ENCODE measurements at places on chromosomes 4 and X.

GRCh38 chr4:61318431-61318830, 118.3 kb downstream of the ADGRL3 start:
- no peak for DNase-seq

GRCh38 chrX:10769696-10770619, 149.6 kb upstream of the MID1 start:
- DNase-seq, result no peak

DNA sequence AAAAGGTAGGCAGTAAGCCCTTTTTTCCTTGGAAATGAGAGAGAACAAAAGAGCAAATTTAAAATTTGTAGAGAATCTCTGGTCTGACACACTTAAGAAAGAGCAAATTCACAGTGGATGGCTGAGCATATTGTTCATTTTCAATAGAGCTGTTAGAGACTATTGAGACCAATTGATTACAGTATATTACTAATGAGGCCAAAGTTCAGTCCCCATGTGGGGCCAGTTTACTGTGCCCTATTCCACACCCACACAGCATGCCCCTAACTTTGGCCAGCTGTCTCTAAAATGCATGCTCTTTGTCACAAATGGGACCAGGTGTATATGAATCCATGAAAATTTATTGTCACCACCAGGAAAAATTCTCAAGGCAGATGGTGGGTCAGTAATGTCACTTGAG, 470.5 kb downstream of the PCDH7 start:
- DNase-seq, result no peak

DNA sequence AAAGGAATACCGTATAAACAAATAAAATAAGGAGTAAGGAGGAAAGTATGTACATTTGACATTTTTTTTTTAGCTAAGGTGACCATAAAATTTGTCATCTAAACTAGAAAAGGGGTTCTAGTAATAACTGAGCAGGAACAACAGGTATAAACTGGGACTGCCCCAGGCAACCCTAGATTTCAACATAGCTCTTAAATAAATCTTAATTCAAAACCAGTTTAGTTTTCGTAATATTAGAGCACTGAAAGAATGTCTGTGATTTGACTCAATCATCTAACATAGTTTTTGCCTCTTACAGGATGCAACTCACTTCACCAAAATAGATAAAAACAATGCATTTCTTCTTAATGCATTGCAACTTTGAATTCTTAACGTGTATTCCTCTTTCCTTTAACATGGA, 257.7 kb downstream of the ADAMTS3 start:
- DNase-seq, result no peak

DNA sequence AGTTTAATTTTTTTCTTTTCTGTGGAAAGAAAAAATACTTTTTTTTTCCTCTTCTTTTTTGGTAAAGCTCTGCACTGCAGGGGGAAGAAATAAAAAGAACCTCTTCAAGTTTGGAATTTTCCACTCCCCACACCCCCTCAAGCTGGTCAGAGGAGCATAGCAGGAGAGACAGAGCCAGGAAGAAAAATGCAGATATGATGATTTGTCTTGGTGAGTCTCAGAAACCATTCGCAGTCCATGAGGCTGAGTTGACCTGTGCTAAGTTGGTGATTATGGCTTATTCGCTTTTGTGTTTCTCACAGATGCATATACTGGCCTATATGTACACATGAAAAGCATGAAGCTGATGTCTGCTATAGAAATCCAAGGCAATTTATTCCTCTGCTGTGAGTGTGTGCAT, 205.9 kb downstream of the LDB2 start:
- DNase-seq, result no peak

GRCh38 chr4:119284876-119285780, 36.8 kb downstream of the FABP2 start:
- no peak for DNase-seq

DNA sequence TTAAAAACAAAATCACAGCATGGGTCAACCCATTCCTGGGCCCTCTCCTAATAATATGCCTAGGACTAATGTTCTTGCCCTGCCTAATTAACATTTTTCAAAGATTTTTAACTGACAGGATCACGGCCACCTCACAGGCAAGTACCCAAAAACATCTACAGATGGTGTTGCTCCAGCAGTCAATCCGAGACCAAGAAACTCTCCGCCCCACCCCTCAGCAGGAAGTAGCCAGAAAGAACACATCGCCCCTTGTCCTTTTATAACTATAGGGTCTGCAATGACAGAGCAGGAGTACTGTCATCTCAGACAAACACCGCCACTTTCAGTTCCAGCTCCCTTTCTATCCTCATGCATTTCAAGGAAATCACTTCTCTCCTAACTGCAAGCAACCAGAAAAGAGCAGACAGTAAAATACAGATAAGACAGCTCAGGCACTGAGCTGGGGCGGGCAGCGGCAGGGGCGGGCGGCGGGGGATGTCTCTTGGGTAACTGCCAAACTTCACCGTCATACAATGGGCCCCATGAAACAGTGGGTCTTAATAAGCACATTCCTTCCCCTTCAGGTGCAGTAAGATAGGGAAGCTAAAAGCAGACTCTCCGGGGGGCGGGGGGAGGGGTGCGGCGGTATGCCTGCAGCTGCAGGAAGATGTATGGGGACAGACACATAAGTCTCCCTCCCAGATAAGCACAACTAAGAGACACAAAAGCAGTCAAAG, 67.4 kb downstream of the ZNF182 start:
- DNase-seq, result no peak

DNA sequence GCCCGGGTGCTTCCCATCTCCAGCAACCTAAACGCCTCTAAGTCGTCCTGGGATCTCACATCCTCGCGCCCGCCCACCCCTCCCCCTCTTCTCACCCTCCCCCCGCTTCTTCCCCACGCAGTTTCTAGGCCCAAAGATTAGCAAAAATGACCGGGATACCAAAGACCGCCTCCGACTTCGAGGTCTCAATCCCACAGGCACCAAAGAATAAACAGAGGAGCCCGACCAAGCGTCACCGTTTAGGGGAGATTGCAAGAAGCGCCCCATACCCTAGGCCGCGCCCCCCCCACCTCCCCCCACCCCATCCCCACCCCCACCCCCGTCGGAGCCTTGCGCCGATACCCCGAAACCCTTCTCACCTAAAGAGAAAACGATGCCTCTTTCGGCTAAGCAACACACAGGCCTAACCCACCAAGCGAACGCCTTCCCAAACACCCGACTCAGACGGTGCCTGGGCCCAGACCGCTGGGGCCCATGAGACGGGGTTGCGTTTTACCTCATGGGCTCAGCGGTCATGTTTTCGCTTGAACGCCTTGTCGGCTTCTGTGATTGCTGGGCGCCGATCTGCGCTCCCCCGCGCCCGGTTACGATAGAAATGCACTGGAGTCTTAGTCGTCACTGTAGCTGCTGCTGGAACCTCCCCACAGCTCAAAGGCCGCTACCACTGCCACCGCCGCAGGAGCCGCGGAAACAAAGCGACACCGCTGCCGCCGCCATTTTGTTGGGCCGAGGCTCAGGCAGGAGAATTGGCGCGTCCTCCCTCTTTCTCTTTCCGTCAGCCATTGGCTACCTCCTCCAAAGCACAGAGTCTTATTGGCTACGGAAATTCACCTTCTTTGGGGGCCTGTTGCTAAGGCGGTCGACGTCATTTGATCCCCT, at the start of gene ATRX:
ATRX (minus strand) TSS at position 731 of the 879 bp plus-strand sequence; CDS start at position 516, 215 bp downstream.
- peak; percentile 32 for DNase-seq

GRCh38 chr4:102493794-102494193, 7.4 kb upstream of the NFKB1 start:
- DNase-seq, result no peak

DNA sequence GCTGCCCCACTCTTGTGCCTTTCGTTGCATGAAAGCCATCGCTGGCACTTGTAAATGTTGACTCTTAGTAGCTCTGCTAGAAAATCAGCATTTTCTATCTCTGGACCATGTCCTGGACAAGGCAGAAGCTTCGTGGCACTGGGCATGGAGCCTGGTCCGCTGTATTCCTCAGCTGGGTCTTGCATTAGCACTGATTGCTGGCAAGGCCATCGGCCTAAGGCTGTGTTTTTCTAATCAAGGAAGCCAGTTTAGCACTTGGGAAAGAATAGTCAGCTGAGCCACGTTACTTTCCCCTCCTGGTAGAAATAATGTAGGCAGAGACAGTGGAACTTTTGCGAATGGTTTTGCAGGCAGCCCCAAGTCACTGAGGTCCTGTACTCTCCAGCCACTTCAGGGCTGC, 180.2 kb upstream of the EOLA2 start:
- no peak for DNase-seq

- no peak for DNase-seq
Measured at GRCh38 chr4:13580036-13580435, 35.7 kb upstream of the NKX3-2 start.

GRCh38 chr4:79682161-79682560, 274.1 kb upstream of the GK2 start:
- no peak for DNase-seq
